ENCODE measurements at places on chromosomes 11 and 22. TPM values are rescaled to one million over a fixed set of nuclear protein-coding genes. Genes with fewer than 3 reads are reported as not detected.

Gene TRIM77
- total RNA-seq, result not detected

Gene TMPRSS5
- 2.9 TPM for total RNA-seq

Gene MS4A4A
- total RNA-seq, result not detected

Gene MAJIN
- not detected for total RNA-seq

Gene CACNA1I
- total RNA-seq, result 0.90 TPM

Gene KIAA0930
- 54.8 TPM for total RNA-seq

Gene HPX
- 4.4 TPM for total RNA-seq

Gene OR8G5
- not detected for total RNA-seq

Gene OR10A2
- not detected for total RNA-seq

Gene ARHGAP8
- total RNA-seq, result not detected

Gene ZC3H12C
- 21.7 TPM for total RNA-seq

DNA sequence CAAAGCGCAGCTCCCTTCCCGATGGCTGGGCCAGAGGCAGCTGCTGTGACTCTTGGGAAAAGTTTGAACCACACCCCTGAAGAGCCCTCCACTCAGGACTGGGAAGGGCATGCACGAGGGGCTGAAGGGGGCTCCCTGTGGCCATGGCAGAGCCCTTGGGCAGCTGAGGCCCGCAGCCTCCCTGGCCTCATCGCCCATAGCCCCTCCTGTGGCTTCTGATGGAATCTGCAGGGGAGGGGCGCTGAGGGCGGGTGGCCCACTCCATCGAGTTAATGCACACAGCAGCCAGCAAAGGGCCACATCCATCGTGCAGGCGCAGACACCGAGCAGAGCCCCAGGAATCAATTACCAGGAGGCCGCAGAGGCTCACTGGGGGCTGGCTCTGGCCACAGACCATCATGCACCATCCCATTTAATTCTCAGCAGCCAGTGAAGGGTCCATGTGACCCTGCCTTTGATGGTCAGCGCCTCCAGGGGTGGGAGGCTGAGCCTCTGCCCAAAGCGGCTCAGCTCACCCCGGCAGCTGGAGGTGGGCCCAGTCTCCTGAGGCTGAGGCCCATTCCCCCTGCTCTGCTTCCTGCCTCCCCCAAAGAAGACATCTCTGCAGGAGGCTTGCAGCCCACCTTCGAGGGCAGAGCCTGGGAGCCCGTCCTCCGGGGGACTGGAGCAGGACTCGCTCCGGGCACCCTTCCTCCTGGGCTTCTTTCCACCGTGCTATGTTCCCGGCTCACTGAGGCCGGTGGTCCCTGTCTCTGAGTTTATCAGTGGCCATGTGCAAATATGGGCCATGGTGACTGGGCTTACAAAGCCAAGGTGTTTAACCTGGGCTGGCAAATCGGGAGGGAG, 1410.2 kb downstream of the BRD1 start:
- no peak for DNase-seq
- H3K4me3 ChIP-seq, result no peak overlapping the region
- no peak overlapping the region for H3K27ac ChIP-seq

DNA sequence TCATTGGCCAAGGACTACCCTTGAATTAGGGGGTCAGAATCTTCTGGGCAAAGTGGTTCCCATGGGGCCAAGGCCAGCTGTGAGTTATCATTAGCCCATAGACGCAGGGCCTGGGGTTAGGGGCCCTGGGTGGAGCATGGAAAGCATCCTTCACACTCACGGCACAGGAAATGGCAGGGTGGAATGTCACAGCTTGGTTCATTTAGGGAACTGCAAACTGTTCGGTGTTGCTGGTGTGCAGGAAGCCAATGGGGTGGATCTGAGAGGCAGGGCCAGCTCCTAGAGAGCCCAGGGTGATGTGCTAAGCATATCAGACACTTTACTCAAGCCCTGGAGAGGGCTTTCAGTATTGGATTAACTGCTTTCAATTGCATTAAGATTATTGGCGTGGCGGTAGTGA, 42.9 kb downstream of the TECTA start:
- peaks cover 5% of the 10 kb centered on the region for H3K27me3 ChIP-seq
- DNase-seq, result no peak
- no peak overlapping the region for H3K27ac ChIP-seq
- H3K36me3 ChIP-seq, result no peaks in the 10 kb centered on the region
- no peaks in the 10 kb centered on the region for H3K4me1 ChIP-seq
- no peak overlapping the region for H3K4me3 ChIP-seq

DNA sequence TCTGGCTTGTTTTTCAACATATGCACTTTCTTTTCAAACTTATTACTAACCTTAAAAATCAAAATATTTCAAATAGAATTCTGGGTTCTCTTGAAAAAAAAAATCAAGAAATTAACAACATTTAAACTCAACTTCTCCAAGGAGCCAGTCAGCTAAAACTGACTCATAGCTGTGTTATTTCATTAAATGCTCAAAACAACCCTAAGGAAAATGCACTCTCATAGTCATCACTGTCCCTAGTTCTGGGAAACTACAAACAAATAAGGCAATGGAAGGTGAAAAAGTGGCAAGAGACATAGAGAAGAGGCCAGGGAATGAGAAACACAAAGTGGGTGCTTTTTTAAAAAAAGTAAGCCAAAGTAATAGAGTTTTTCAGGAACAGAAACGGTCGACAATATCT, 4.1 kb upstream of the ARHGAP20 start:
- no peaks in the 10 kb centered on the region for H3K36me3 ChIP-seq
- no peaks in the 10 kb centered on the region for H3K27me3 ChIP-seq
- H3K4me3 ChIP-seq, result no peak overlapping the region
- no peak overlapping the region for H3K27ac ChIP-seq
- DNase-seq, result no peak

DNA sequence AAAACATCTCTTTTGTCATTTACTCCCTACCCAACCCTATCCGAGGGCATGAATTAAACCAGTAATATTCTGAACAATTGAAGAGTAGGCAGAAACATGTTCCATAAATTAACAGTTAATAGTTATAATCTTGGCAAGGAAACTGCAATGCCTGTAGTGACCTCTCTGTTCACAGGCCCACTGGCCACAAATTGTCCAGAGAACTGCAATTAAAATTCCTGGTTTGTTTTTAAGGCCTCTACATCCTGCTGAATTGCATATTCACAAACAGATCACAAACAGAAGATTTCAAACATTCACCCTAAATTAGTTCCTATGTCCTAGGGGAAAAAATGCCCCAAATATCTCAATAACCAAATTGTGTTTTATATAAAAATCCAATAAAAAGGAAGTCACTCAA, 143.2 kb upstream of the TRPC6 start:
- no peaks in the 10 kb centered on the region for H3K36me3 ChIP-seq
- H3K27ac ChIP-seq, result no peak overlapping the region
- no peaks in the 10 kb centered on the region for H3K4me1 ChIP-seq
- no peaks in the 10 kb centered on the region for H3K27me3 ChIP-seq
- H3K4me3 ChIP-seq, result no peak overlapping the region

DNA sequence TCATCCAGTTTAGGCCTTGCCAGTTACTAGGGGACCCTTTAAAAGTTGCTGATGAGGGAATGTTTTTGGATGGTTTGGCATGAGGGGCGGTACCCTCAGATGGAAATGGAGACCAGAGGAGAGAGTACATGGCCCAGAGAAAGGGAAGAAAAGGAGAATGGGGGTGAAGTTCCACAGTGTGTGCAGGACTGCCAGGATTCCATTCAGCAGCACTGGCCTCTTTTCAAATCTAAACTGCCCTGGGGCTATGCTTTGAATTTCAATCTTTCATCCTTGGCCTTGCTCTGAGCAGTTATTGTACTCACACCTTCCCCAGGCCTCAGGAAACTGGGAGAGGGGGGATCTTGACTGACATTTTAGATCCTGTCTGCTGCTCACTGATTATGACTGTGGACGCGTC, 3.0 kb downstream of the SLC3A2 start:
- peak overlapping the region; percentile 98 for H3K27ac ChIP-seq
- peaks cover 71% of the 10 kb centered on the region for H3K36me3 ChIP-seq
- no peaks in the 10 kb centered on the region for H3K27me3 ChIP-seq
- peak overlapping the region; percentile 72 for H3K4me3 ChIP-seq
- no peak for DNase-seq

GRCh38 chr22:36087784-36088183, 59.2 kb upstream of the RBFOX2 start:
- H3K4me1 ChIP-seq, result no peaks in the 10 kb centered on the region
- no peak overlapping the region for H3K27ac ChIP-seq
- H3K4me3 ChIP-seq, result no peak overlapping the region
- H3K27me3 ChIP-seq, result no peaks in the 10 kb centered on the region
- DNase-seq, result no peak
- no peaks in the 10 kb centered on the region for H3K36me3 ChIP-seq

GRCh38 chr11:92269021-92269420, 44.4 kb downstream of the FAT3 start:
- no peaks in the 10 kb centered on the region for H3K4me1 ChIP-seq
- DNase-seq, result no peak

- DNase-seq, result no peak
- no peaks in the 10 kb centered on the region for H3K36me3 ChIP-seq
- no peaks in the 10 kb centered on the region for H3K4me1 ChIP-seq
- no peak overlapping the region for H3K4me3 ChIP-seq
- H3K27ac ChIP-seq, result no peak overlapping the region
Measured at GRCh38 chr22:39920134-39920743, 19.4 kb downstream of the GRAP2 start.

GRCh38 chr22:37030560-37031281, 11.2 kb downstream of the MPST start:
- H3K27me3 ChIP-seq, result no peaks in the 10 kb centered on the region
- H3K36me3 ChIP-seq, result peaks cover 20% of the 10 kb centered on the region
- H3K4me1 ChIP-seq, result peaks cover 7% of the 10 kb centered on the region
- no peak for DNase-seq
- no peak overlapping the region for H3K4me3 ChIP-seq

DNA sequence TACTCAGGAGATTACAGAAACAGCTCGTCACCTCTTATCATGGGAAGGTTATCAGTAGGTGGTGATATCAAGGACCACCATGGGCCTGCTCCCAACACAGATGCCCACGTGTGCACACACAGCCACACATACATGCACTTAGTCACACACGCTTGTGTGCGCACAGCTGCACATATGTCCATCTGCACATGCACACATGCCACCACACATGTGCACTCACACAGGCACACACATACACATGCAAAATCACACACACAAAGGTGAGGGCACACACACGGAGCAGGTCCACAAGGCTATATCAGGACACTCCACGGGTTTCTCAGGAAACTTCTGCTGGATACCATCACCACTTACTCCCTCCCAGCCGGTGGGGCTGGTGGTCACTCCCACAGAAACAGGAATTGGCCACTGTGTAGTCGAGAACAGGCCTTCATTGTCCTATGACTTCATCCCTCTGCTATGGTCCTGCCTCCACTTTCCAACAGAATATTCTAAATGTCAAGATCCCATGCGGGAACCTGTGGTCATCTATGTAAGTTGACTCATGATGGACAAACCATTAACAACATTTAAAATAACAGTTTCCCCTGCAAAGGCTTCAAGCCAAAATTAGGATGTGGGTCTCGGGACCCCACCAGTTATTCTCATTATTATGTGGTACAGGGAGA, 2.2 kb downstream of the C11orf24 start:
- no peak overlapping the region for H3K27ac ChIP-seq
- H3K4me3 ChIP-seq, result no peak overlapping the region
- H3K27me3 ChIP-seq, result no peaks in the 10 kb centered on the region
- H3K4me1 ChIP-seq, result no peaks in the 10 kb centered on the region

DNA sequence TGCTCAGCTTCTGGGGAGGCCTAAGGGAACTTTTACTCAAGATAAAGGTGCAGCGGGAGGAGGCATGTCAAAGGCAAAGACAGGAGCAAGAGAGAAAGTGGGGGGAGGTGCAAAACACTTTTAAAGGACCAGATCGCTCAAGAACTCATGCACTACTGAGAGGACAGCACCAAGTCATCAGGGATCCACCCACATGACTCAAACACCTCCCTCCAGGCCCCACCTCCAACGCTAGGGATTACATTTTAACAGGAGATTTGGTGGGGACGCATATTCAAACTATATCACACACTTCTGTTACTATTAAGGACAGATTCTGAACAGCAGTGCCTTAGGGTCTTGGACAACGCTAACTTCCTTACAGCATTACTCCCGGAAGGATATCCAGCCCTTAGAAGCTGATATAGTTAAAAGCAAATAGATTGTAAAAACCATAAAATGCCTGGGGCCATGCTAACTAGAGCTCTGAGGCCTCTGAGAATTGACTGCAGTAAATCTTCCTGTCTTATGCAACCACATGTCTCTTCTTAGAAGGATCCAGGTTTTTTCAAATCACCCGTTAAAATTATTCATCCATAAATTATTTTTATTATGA, 16.7 kb upstream of the ZC3H12C start:
- peak; percentile 97 for DNase-seq
- peaks cover 42% of the 10 kb centered on the region for H3K4me1 ChIP-seq
- H3K27ac ChIP-seq, result peak overlapping the region; percentile 82
- H3K4me3 ChIP-seq, result peak overlapping the region; percentile 4
- H3K36me3 ChIP-seq, result no peaks in the 10 kb centered on the region

- H3K27me3 ChIP-seq, result no peaks in the 10 kb centered on the region
- peak overlapping the region; percentile 89 for H3K27ac ChIP-seq
- peaks cover 36% of the 10 kb centered on the region for H3K4me1 ChIP-seq
- no peak overlapping the region for H3K4me3 ChIP-seq
- peaks cover 7% of the 10 kb centered on the region for H3K36me3 ChIP-seq
Measured at GRCh38 chr11:108881131-108881530, 216.3 kb downstream of the DDX10 start.

DNA sequence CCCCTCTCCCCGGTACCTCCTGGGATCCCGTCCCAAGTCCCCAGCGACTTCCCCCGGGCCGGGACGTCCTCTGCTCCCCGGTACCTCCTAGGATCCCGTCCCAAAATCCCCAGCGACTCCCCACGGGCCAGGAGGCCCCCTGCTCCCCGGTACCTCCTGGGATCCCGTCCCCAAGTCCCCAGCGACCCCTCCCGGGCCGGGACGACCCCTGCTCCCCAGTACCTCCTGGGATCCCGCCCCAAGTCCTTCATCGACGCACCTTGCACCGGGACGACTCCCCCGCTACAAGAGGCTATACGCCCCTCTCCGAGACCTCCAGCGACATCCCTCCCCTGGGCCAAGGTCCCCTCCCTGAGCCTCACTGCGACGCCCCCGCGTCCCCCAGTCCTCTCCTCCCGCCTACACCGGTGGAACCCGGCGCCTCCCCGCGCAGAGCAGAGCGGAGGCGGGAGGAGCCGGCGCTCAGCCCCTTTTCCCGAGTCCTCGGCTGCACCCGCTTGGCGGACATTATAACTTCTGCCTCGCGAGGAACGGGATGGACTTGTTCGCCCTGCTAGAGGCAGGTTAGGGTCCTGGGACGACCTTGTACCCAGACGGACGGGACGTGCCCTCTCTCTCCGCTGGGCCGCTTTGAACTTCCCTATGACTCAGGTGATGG, 912 bp downstream of the KREMEN1 start:
- H3K4me1 ChIP-seq, result peaks cover 16% of the 10 kb centered on the region
- H3K36me3 ChIP-seq, result no peaks in the 10 kb centered on the region
- no peak overlapping the region for H3K27ac ChIP-seq
- H3K27me3 ChIP-seq, result no peaks in the 10 kb centered on the region
- H3K4me3 ChIP-seq, result peak overlapping the region; percentile 71
- DNase-seq, result peak; percentile 49

DNA sequence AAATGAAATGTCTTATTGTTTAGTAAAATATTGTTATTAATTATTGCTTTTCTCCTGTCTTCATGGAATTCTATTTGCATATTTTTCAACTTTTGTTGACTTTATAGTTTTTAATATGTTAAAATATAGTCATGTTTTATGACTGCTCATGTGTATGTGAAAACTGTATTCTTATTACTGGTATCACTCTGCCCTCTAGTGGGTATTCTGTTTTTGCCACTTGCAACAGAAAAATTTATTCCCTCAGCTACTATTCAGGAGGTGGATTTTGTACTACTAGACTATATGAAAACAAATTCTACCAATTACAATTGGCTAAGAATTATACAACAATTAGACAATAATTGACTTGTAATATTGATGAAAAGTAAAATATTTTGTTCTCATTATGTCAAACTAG, 45.0 kb downstream of the OR4C6 start:
- DNase-seq, result peak; percentile 54
- H3K4me3 ChIP-seq, result no peak overlapping the region
